ENCODE measurements at places on chromosomes 3 and 15. TPM values are rescaled to one million over a fixed set of nuclear protein-coding genes. Genes with fewer than 3 reads are reported as not detected.

Gene CTXN2
- total RNA-seq = not detected

Gene ZBBX
- not detected for total RNA-seq

Gene DLEC1
- total RNA-seq = not detected

Gene STXBP5L
- not detected for total RNA-seq

Gene B3GALNT1
- total RNA-seq = 32.4 TPM

Gene CILP
- total RNA-seq = not detected

Gene SLC9C1
- total RNA-seq = not detected

Gene ROBO2
- total RNA-seq = 0.13 TPM

Gene SLC7A14
- total RNA-seq = 0.25 TPM

Gene OXTR
- under 0.01 TPM for total RNA-seq

Gene C3orf49
- total RNA-seq = not detected

Gene SLMAP
- 38.8 TPM for total RNA-seq

Gene EHHADH
- total RNA-seq = 4.2 TPM

Gene AGBL1
- total RNA-seq = not detected

Gene PTX3
- total RNA-seq = 258 TPM

Gene TF
- total RNA-seq = not detected

Measured in mammary microvascular endothelial cell (primary cell).